NCI-H146 (cell line): ENCODE measurements at places on chromosomes 7 and 10.
A peak's percentile ranks its signal among the peaks of the same experiment; 100 is the strongest.

- DNase-seq: no peak
Measured at GRCh38 chr7:135798095-135798494, 49.5 kb upstream of the FAM180A start.

DNA sequence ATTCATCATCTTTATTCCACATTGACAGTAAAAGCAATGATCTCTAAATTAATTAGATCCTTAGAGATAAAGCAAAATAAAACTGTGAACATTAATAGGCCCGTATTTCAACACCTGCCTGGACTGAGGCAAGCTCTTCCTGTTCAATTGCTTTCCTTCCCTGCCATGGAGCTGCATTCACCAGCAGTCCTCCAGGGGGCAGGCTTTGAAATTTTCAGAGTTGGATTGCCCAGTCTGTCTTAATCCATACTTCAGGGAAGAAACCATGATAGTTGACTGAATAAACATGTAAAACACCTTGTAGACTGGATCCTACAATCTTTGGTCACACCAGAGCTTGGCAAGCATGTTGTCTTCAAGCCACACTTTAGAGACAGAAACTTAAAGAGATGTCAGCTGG lies 936.6 kb downstream of the NRG3 start:
- DNase-seq: no peak

DNA sequence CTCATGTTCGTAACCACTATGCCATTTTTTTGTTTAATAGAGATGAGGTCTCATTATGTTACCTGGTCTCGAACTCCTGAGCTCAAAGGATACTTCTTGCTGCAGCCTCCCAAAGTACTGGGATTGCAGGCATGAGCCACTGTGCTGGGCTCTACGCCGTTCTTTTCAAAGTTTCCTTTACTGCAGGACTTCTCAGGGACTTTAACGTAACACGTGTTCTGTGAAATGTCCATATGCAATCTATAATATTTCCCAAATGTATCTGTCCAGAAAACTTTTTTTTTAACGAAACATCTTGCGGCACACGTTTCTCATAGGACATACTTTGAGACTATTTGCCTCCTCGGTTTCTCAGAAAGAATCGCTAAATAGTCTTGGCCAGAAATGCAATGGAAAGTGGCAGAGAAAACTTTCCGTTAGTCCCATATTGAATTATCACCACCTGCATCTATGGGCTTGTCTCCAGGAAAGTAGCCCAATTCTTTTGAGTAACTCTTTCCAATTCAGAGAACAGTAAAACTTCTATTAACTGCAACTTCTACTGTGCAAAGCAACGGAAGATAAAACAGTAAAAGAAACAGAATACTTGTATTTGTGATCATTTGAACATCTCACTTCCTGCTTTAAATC lies 96.3 kb downstream of the ELMO1 start:
- no peak for DNase-seq

GRCh38 chr7:55185321-55185802 lies 166.5 kb downstream of the EGFR start:
- no peak for DNase-seq

GRCh38 chr7:43757073-43757720 lies 1.3 kb upstream of the BLVRA start:
- DNase-seq: no peak

GRCh38 chr7:97735075-97735474 lies 3.2 kb downstream of the TAC1 start:
- no peak for DNase-seq

DNA sequence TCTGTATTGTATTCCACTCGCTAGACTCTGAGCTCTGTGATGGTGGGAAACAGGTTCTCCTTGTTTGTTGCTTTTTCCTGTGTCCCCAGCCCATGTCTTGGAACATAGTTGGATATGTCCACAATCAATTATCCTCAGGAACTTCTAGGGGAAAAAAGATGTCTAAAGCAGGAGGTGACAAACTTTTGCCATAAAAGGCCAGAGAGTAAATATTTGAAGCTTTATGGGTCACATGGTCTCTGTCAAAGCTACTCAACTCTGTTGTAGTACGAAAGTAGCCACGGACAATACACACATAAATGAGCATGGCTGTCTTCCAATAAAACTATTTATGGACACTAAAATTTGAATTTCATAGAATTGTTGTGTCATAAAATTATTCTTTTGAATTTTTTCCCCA lies 220.5 kb downstream of the CHCHD3 start:
- DNase-seq: no peak

DNA sequence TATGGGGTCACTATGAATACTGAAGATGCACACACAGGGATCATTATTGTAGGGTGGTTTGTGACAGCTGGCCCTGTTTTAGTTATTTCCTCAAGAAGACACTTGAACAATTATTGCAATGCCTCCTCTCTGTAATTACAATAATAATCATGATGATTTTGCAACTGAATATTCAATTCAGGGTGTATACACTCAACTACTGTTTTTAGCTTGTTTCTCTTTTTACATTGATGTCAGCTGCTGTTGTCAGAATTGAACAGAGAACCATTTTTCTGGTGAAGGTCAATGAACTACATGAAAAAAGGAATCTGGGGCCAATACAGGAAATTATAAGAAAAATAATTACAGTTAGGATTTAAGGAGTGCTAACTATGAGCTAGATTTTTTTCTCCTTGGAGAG lies 28.6 kb upstream of the MKLN1 start:
- DNase-seq: no peak

- peak; percentile 21 for DNase-seq
Measured at GRCh38 chr10:43689618-43689954, 40.9 kb upstream of the ZNF32 start.

GRCh38 chr7:2209146-2209960 lies 23.4 kb downstream of the MAD1L1 start:
- peak; percentile 49 for DNase-seq

- DNase-seq: no peak
Measured at GRCh38 chr7:33248671-33249070, 119.3 kb downstream of the BBS9 start.

GRCh38 chr7:45420843-45421495 lies 153.2 kb upstream of the ADCY1 start:
- DNase-seq: no peak

GRCh38 chr7:79786187-79786586 lies 332.7 kb upstream of the MAGI2 start:
- no peak for DNase-seq

DNA sequence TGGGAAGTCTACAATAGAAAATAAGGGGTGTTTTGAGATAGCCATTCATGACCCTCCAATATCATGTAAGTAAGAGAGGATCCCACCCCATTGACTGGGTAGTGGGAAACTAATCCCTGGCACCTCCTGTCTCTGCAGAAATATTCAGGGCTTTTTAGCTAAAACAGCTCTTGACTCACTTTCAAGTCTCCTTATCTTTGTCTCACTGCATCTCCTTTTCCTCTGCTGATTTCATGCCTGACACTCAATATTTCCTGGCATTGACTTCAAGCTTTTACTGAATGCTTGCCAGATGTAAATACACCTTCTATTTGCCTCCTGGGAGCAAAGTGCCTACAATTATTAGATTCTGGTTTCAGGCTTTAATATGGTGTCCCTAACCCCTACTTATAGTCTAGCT lies 57.1 kb downstream of the CHRM2 start:
- DNase-seq: no peak

- DNase-seq: no peak
Measured at GRCh38 chr10:11787374-11787773, 35.8 kb upstream of the PROSER2 start.

DNA sequence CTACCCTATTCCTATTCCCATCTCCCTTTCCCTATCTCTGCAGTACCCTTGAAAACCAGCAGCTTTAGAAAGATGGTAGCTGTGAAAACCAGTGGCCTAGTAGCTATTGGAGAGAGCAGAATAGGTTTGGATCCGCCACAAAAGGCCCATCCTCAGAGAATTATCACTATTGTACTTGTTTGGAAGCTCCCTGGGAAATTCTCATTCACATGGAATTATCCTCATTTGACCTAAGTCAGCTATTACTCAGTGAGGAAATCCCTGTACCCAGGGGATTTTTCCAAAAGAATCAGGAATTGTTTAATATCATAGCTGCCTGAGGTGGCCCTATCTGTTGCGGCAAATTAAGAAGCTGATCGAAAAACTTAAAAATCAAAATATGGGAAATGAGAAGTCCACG lies 51.6 kb downstream of the DGKI start:
- DNase-seq: no peak

DNA sequence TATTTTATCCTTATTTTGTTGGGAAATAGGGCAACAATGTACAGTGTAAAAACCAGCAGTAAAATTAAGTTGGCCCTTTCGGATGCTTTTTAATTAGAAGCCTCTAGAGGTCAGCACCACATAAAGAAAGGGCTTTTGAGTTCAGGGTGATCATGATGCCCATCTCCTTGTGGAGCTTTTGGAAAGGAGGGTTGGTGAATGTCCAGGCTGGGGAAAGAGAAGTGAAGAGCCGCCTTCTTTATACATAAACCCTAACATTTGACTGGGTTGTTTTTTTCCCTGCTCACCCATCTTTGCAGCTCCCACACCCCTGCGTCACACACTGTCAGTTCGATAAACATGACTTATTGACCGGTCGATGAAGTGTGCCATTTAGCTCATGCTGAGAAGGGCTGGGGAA lies 29.8 kb downstream of the MTURN start:
- DNase-seq: peak; percentile 78

DNA sequence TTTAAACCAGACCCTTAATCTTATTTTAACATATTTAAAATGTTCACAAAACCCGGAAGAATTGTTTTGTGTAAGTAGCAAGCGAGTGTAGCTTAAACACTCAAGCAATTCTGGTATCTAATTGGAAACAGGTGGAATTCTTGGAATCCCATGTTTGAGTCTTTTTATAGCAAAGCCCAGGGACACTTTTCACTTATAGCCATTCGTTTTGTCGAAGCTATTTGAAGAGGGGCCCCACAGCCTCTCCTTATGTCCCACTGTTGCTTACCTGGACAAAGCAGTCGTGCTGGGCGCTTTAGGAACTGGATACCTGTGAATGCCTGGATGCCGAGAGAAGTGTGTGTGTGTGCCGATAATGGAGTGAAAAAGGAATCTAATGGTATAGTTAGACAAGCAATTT lies 3.3 kb downstream of the CUX1 start:
- DNase-seq: no peak

DNA sequence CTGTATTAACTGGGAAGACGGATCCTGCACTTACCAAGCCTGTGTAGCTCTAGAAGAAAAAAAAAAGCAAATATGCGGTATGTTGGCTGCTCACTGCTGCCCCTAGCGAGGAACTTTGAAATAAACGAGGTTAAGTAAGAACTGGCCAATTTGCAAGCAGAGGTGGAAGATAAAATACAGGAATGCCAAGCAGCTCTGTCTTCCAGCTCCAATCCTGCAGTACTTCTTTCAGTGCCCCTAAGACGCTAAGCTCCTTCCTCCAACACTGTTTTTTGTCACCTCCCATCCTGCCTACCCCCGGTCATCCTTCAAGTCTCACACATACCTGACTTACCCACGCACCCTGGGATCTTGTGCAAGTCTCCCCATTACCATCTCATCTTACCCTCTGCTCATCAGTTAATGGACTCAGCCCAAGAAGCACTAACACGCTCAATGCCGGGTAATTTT lies 809 bp downstream of the C10orf143 start:
- peak; percentile 73 for DNase-seq
